ENCODE measurements at places on chromosomes 2 and 18.

GRCh38 chr2:62570861-62571698 is 65.1 kb upstream of the TMEM17 start:
- no peak for DNase-seq

- DNase-seq: no peak
Observed at GRCh38 chr2:181745796-181746540, 65.7 kb upstream of the NEUROD1 start.

GRCh38 chr2:219404291-219404910 is 13.8 kb upstream of the DES start:
- no peak for DNase-seq

DNA sequence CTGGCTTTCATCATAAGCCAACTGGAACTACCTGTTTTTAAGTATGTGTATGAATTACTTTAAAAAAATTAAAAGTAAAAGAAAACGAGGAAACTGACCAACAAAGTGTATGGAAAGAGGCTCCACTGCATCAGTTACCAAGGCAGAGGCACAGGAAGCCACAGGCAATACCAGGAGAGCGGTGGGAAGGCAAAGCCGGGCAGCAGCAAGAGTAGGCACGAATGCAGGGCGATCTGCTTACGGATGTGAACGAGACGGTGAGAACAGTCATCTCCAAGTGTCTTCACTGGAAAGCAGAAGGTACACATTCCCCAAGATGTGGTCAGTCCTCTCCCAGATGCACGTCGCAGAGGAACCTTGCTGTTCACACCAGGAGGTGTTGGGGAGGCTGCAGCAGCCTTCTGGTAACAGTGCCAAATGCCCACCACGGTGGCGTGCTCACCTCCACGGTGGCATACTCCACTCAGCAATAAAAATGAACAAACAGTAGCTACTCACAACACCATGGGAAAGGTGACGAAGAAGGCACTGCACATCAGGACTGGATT is 43.1 kb downstream of the HS6ST1 start:
- no peak for DNase-seq

- no peak for DNase-seq
Observed at GRCh38 chr2:197925204-197925603, 120.8 kb downstream of the PLCL1 start.

GRCh38 chr18:57780318-57780705 is 22.8 kb downstream of the ATP8B1 start:
- no peak for DNase-seq

GRCh38 chr18:73688161-73688560 is 459.5 kb downstream of the FBXO15 start:
- DNase-seq: no peak

DNA sequence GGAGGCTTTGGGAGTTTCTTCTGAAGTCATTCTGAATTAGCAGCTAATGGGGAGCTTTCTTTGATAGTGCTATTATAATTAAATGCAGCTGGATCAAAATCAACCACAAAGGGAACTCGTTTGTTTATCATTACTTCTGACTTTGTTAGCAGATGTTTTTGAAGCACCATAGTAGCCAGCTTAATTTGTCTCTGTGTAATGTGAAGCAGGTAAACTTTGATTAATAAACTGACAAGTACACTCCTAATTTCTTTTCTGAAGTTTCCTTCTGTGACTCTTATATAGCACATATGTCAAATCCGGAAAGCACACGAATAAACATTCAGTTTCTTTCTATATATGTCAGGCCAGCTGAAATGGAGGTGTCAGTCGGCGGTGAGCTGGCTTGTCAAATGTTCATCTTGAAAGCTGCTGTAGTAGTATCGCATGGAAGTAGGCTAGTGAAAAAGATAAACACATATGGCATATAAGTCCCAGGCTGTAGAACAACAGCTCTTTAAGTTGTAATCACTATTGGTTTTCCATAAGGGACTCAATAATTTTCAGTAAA is 451.9 kb upstream of the ZEB2 start:
- no peak for DNase-seq

GRCh38 chr2:72847534-72848315 is 21.9 kb upstream of the EXOC6B start:
- DNase-seq: no peak

DNA sequence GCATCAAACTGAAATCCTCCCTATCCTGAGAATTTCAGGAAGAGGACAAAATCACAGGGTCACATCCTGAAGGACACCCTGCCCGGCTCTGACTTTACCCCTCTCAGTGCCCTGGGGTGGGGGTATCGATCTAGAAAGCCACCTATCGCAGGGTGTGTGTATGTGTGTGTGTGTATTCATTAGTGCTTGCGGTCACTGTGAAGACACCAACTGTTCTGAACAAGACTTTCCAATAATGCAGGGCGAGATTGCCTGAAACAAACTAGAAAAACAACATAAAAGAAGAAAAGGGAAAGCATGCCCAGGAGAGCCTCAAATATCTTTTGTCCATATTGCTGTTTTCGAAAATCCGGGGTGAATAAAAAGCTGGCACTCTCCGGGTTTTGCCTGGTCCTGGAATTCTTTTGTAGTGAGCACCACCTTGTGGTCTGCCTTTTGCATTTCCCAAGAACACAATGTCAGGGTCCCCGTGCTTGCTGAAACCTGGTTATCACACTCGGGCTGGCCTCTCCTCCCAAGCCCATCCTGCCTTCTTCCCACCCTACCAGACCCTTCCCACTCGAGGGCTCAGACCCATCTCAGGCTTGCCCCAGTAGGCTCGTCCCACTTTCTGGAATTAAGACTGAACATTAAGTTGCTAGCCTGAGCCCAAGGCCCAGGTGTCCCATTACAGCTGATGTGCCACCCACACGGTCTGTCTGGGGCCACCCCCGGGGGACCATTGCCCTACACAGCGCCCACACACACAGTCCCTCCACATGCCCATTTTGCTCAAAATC is 25.0 kb upstream of the COPS8 start:
- no peak for DNase-seq

DNA sequence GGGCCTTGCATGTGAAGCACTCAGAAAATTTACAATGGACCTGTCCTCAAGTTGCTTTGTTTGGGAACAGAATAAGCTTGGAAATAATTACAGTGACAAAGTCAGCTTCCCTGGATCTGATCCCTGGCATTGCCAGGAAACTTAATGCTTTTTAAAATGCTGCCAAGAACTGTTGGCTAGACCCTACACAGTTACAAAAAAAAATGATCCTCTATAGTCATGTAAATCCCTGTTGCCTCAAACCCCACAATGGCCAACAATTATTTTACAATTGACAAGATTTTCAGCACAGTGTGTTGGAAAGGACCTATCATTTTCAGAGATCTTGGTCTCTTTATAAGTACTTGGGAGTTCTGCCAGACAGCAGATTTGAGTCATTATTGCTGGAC is 470.4 kb upstream of the ACVR2A start:
- no peak for DNase-seq

- DNase-seq: no peak
Observed at GRCh38 chr2:215982465-215982875, 30.9 kb downstream of the MREG start.

GRCh38 chr2:219430633-219431615 is 3.7 kb upstream of the SPEG start:
- DNase-seq: no peak

- DNase-seq: no peak
Observed at GRCh38 chr2:45698554-45698953, 47.1 kb downstream of the PRKCE start.

DNA sequence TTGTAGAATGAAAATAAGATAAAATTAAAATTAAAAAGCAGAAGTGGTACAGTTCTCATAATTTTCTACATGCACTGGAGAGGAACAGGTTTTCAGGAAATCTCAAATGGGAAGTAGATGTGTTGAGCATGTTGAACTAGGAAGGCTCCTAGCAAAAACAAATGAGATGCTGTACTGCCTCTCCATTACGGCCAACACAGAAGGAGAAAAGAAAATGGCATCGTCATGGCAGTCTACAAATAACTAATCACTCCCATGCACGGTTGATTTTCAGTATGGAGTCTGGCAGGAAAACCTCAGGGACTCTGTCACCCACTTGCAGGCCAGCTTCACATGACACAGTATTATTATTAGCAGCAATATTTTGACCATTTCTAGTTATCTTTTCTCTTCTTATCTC is 278.7 kb downstream of the NRXN1 start:
- no peak for DNase-seq

GRCh38 chr2:165003443-165004130 is 48.3 kb upstream of the SLC38A11 start:
- no peak for DNase-seq

- no peak for DNase-seq
Observed at GRCh38 chr2:121074293-121074932, 210.6 kb downstream of the TFCP2L1 start.

GRCh38 chr2:64220894-64221617 is 76.8 kb upstream of the PELI1 start:
- DNase-seq: no peak

DNA sequence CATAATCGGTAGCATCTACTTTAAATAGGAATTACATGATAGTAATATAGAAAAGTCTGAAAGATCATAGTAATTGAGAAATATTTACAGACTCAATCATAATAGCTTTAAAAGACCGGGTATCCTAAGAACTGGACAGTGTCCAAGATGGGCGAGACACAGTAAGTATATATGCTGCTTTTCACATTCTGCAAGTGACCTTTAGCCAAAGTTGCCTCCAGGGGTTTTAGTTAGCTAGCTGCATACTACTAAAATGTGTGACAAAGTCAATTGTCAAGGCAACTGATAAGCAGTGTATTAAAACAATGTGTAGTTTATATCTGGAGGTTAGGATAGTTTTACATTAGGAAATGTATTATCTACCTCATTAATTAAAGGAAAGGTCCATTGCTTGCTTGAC is 24.6 kb downstream of the CD302 start:
- DNase-seq: no peak

GRCh38 chr2:129252781-129253460 is 726.5 kb upstream of the RAB6C start:
- no peak for DNase-seq

GRCh38 chr2:196670342-196670741 is 30.8 kb downstream of the CCDC150 start:
- no peak for DNase-seq

- DNase-seq: no peak
Observed at GRCh38 chr2:213422211-213422610, 137.9 kb downstream of the SPAG16 start.

- no peak for DNase-seq
Observed at GRCh38 chr18:9708057-9708433, at the start of gene RAB31. RAB31 (plus strand) TSS chr18:9708301; CDS start chr18:9708406, 105 bp downstream.

GRCh38 chr2:85959185-85959584 is 70.4 kb upstream of the ST3GAL5 start:
- DNase-seq: no peak

GRCh38 chr2:126085011-126085795 is 570.8 kb upstream of the GYPC start:
- DNase-seq: no peak

DNA sequence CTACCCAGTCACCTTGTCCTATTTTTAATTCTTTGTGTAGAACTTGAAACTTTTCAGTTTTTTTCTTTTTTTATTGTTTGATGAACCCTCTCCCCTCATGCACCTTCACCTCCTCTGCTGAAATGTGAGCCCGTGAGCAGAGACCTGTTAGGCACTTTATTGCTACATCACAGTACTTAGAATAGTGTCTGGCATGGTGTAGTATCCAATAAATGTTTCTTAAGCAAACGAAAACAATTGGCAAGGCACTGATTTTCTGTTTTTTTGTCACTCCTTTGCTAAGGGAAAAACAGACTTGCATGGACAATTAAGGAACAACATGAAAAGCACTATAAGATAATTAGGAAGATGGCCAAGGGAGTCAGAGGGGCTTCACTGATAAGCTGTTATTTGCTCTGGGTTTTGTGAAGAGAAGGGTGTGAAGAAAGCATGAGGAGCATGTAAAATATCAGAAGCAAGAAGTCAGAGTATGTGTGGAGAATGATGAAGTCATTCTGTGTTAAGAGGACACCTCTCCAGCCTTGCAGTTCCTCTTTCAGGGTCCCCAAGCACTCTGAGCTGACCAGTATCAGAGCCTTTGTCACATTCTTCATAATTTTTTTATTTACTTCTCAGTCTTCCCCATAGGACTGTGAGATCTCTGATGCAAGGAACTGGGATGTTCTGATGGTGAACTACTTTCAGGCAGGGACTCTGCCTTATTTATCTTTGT is 99.7 kb upstream of the CAVIN2 start:
- DNase-seq: no peak

GRCh38 chr2:141654311-141654710 is 476.5 kb downstream of the LRP1B start:
- DNase-seq: no peak

DNA sequence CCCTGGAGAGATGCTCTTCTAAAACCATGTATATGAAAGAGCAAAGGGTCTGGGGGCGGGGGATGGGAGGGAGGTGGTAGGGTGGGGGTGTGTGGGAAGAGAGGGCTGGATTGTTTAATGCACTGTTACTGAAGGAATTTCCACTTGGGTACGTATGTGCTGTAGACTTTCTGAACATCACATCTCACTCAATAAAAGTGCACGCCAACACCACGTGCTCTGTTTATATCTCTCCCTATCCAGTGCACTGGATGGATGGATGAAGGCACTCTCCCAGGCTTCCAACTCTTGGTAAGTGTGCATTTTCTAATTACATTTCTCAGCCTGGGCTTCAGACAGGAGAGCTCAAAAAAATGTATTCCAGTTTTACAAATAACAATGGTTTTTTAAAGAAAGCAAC is 184.3 kb upstream of the SIX2 start:
- no peak for DNase-seq

- no peak for DNase-seq
Observed at GRCh38 chr2:5528706-5529105, 163.5 kb upstream of the SOX11 start.

GRCh38 chr2:239264838-239265651 is 135.8 kb downstream of the HDAC4 start:
- no peak for DNase-seq

DNA sequence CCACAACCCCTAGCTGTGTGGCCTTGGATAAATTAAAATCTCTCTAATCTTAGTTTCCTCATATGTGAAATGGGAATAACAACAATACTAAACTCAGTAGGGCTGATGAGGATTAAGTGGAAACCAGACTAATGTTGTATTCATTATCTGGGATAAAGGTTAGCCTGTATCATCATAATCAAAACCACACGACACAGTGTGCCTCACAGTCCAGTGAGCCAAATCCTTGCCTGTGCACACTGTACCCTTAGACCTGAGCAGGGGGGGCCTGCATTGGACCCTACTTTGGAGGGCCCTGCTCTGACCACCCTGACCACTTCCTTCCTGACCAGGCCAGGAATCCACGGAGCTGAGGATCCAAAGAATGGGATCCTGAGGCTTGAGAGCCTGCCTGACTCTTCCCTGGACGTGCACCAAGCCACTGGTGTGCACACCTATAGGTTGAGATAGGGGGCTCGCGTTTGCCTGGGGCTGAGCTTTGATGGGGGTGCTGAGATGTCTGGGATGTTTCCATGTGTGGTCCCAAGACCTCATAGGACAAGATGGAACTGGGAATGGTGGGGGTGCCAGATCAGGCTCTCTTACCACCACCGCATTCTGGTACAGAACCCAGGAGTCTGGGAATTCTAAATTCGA is 69.7 kb downstream of the TGOLN2 start:
- DNase-seq: no peak

- no peak for DNase-seq
Observed at GRCh38 chr2:11433822-11434221, 32.1 kb downstream of the E2F6 start.

- no peak for DNase-seq
Observed at GRCh38 chr18:26407736-26408601, 140.4 kb downstream of the KCTD1 start.

GRCh38 chr2:239752951-239753350 is 272.2 kb downstream of the NDUFA10 start:
- no peak for DNase-seq

Measured in stimulated activated CD4-positive, alpha-beta T cell treated with anti-CD3 and anti-CD28 coated beads, TNF-alpha, amount 100 ng/mL, for 4 hours (primary cell).